Breast epithelium (tissue), 4 donors: ENCODE measurements at places on chromosomes 6 and 20. TPM values are rescaled to one million over a fixed set of nuclear protein-coding genes. Genes with fewer than 3 reads are reported as not detected.
A peak's percentile ranks its signal among the peaks of the same experiment; 100 is the strongest.

LY6G6D gene
- total RNA-seq: not detected

RBM24 gene
- 1.8 TPM for total RNA-seq

RHAG gene
- total RNA-seq: not detected

TRIM10 gene
- total RNA-seq: not detected

CHRNA4 gene
- not detected for total RNA-seq

CPXM1 gene
- 45.4 TPM for total RNA-seq

MOXD1 gene
- 2.9 TPM for total RNA-seq

ZC2HC1B gene
- not detected for total RNA-seq

CDH22 gene
- total RNA-seq: 0.16 TPM

NHSL1 gene
- 16.5 TPM for total RNA-seq

GRCh38 chr20:3796477-3797225, 541 bp downstream of the CDC25B start:
- DNase-seq: no peak

DNA sequence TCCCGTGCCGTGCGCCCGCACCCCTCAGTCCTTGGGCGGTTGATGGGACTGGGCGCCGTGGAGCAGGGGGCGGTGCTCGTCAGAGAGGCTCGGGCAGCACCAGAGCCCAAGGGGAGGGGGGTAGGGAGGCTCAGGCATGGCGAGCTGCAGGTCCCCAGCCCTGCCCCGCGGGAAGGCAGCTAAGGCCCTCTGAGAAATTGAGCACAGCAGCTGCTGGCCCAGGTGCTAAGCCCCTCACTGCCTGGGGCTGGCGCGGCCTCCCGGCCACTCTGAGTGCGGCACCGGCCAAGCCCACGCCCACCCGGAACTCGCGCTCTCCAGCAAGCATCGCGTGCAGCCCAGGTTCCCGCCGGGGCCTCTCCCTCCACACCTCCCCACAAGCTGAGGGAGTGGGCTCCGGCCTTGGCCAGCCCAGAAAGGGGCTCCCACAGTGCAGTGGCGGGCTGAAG, 16.4 kb downstream of the SOX4 start:
- no peak for DNase-seq

DNA sequence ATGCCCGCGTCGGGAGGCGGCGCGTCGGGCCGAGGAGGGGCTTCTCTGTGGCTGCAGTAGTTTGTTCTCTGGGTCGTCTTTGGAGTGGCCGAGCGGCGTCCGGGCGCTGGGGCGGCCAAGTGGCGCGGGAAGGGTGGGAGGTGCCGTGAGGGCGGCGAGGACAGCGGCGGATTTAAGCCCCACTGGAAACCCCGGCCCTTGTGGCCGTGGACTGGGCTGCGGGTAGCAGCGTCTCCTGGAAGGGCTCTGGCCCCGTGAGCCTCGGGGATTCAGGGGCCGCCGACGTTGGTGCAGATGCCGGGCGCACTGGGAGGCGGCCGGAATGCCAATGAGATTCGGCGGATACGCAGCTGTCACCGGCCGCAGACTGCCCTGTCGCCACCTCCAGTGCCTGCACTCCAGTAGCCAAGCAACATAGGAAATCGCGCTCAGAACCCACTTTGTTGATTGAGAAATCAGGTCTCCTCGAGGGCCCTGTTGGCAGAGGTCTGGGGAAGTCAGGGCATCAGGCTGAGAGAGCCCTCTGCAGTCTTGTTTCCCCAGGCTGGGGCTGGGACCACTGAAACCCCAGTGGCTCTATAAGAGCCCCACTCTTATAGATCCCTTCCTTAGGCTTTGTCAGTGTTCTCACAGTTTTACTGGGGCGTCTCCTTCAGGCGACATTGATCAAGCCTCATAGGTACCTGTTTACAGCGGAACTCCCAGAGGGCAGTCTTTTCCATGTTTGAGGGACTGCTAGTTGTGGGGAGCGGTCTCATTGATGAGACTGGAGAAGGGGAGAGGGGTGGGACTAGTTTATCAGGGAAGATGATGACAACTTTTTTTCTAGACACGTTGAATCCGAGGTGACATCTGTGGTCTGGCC, 642 bp downstream of the GZF1 start:
- DNase-seq: peak; percentile 37

DNA sequence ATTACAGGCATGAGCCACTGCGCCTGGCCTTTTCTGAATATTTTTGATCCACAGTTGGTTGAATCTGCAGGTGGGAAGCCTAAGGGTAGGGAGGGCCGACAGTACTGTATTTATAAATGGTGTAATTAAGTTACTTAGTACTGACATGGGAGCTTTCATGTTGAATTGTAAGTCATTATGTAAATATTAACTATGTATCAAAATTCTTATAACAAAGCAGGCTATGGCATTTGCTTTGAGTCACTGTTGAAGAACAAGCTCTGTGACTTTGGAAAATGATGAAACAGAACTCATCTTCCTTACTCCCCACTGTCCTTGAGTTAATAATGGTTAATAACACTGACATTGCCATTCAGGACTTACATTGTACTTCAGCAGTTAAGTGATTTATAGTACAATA, 63.0 kb upstream of the TXNDC5 start:
- DNase-seq: no peak

GRCh38 chr6:30006170-30007131, 54.6 kb upstream of the POLR1H start:
- peak; percentile 32 for DNase-seq

DNA sequence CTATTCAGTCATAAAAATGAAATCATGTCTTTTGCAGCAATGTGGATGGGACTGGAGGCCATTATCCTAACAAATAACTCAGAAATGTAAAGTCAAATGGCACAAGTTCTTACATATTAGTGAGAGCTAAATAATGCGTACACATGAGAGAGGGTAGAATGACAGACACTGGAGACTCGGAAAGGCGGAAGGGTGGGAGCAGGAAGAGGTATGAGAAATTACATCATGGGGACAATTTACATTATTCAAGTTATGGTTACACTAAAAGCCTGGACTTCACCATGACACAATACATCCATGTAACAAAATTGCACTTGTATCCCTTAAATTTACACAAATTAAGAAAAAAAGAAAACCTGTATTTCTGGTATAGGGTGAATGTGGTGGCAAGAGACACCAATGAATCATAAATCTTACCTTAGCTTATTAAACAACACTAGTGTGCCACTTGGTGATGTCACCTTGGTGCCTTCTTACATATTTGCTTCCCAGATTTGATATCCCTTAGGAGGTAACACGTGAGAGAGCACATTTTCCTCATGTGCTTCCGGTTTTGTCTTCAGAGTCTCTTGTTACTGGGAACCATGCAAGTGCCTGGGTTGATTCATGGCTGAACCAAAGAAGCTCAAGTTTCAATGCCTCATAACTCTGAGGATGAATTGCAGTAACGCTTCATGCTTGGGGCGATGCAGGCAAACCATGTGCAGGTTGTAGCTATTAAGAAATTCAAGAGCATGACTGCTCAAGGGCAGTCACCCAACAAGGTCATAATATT, 84.6 kb downstream of the DCDC2 start:
- DNase-seq: no peak

DNA sequence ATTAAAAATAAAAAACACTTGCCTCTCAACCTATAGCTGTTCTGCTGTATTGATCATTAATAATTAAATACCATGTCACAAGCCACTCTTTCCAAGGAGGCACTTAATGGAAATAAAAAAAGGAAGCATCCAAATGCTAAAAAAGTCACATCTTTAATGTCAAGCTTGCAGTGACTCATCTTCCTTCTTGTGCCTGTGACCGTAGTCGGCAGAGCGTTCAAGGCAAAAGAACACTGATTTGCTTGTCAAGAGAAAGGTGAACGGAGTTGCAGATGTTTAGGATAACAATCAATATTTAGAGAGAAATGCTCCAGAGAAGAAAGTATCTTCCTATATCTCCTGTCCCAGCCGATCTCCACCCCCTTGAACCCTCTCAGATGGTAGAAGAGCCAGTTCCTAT, 341.0 kb upstream of the OPRM1 start:
- no peak for DNase-seq

GRCh38 chr6:67265996-67266921, 1368.8 kb upstream of the ADGRB3 start:
- no peak for DNase-seq

DNA sequence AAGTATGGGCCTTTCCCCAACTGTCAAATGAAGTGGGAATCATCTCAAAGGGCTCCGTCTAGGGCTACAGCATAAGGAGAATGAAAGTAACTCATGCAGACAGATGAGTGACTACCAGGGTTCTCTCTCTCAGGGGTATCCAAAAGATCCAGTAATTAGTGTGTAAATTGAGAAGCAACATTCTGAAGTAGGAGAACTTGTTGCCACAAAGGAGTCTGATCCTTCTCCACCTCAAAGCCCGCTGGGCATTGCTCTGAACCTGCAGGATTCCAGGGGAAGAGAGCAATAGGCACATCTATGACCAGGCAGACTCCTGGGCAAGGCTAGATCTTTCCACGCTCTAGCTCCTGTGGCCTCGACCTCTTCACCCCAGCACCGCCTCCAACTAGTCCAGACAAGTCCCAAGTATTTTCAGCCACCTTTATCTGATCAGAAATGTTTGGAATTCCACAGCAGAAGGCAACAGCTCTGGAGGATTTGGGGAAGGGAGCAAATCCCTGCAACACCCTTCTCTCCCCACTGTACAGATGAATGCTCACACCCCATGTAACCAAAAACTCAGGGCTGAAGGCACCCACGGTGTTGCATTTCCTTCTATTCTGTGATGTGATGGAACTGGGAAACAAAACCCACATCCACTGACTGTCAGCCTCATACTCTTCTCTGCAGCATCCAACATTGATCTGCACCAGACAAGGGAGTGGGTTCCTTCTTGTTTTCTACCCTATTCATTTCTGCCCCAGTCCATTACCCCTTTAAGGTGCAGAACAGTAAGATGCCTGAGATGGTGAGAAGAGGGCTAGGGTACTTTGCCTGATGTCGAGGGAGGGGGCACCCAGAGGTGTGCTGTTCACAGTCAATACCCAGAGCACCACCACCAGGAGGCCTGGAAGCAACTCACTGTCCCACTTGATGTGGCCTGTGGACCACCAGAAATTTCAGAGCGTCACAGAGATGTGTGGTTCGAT, 41.0 kb downstream of the COX4I2 start:
- DNase-seq: no peak

DNA sequence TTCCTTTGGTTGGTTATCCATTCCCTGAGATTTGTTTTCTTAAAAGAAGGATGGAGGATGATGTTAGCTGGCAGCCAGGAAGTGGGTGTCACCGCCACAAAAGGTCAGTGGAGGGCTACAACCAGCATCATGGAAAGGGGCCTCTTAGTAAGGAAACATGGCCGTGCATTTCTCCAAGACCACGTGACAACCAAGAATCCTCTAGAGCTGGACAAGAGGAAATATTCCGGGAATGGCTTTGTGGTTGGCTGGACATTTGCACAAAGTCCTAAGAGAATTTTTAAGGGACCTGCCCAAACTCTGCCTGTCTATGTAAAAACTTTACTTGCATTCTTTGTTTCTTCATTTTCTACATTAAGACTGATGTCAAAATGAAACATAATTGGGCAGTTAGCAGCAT, 399.9 kb upstream of the MARCKS start:
- no peak for DNase-seq

GRCh38 chr6:16162003-16162402, 33.1 kb downstream of the MYLIP start:
- DNase-seq: no peak

DNA sequence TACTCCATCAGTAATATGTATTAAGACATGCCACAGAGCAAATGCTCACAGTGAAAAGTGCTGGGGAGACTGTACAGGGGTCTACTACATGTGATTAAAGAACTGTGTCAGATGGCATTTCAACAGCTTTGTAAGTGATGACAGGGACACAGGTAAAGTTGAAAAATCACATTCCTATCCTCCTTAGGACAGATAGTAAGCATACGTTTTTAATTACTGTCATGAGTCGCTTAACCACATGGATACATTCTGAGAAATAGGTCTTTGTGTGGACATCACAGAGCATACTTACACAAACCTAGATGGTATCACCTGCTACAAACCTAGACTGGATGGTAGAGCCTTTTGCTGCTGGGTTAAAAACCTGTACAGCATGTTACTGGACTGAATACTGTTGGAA, 645.8 kb upstream of the AGPAT4 start:
- DNase-seq: no peak

DNA sequence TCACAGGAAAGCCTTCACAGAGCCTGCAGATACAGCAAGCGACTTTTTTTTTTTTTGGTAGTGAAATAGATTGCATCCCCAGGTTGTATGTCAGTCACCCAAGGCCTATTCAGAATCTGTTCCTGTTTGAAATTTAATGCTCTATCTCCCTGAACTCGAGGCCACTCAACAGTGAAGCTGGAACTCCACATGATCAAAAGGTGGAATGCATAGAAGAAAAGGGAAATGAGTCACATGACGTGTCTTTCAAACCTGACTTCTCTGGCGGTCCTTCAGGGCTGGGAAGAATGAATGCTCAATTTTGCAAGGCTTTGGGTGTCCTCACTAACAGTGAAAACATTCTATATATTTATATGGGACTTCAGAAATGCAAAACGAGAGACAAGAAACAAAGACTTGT, 88.4 kb upstream of the B3GAT2 start:
- no peak for DNase-seq

- no peak for DNase-seq
Measured at GRCh38 chr6:10968776-10969175, 75.3 kb downstream of the ELOVL2 start.

DNA sequence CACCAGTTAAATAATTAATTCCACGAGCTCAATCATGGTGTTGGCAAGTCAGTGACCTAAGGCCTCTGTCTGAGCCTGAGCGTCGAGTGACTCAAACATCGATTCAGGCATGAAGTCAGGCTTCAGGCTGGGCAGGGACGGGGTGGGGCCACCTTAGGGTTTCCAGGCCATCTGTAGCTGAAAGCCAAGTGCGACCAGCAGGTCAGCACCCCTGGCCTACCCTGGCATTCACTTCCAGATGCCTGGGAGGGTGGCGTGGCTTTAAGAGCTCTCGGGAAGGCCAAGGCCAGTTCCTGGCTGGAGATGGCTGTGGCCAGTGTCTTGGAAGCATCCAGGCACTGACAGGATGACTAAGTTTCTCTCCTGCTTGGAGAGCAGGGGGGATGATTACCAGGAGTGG, 113.4 kb downstream of the DACT2 start:
- no peak for DNase-seq

DNA sequence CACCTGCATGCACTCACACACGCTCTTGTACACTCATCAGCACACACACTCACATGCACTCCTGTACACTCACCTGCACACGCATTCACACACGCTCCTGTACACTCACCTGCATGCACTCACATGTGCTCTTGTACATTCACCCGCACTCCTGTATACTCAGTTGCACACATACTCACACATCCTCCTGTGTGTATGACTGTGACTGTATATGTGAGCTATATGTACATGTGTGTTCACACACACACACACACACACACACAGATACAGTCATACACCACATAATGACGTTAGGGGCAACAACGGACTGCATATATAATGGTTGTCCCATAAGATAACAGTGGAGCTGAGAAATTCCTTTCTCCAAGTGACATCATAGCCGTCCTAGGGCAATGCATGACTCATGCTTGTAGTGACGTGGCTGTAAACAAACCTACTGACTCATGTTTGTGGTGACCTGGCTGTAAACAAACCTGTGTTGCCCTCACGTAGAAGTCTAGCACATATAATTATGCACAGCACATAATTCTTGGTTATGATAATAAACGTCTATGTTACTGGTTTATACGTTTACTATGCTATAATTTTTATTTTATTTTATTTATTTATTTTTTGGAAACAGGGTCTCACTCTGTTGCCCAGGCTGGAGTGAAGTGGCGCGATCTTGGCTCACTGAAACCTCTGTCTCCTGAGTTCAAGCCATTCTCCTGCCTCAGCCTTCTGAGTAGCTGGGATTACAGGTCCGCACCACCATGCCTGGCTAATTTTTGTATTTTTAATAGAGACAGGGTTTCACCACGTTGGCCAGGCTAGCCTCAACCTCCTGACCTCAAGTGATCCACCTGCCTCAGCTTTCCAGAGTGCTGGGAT, 22.8 kb upstream of the TAF4 start:
- no peak for DNase-seq

- DNase-seq: no peak
Measured at GRCh38 chr6:159915397-159915796, 24.6 kb downstream of the MAS1 start.
